Left cardiac atrium (tissue), 4 donors: ENCODE measurements at places on chromosomes 7 and 10.
A peak's percentile ranks its signal among the peaks of the same experiment; 100 is the strongest.

DNA sequence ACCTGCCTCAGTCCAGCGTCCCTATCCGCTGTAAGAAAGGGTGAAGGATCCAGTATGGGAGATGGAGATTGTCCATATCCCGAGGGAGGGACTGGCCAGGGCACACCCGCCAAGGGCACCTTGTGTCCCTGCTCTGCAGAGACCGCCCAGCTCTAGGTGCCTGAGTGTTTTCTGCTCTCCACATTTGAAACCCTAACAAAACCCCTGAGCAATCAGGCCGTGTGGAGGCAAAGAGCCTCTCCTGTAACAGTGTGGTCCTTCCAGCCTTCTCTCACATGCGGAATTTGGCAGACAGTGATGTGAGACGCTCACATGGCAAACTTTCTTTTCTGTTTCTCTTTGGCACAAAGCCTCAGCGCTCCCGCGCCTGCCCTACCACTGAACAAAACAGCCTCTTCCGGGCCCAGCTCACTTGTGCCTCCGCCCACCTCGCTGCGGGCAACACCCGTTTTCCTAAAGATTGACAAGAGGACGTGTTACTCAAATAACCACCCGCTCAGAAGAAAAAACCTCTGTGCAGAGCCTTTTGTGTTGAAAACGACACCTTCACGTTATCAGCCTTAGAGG lies 514.8 kb downstream of the DNAJB6 start:
- DNase-seq = peak; percentile 76

DNA sequence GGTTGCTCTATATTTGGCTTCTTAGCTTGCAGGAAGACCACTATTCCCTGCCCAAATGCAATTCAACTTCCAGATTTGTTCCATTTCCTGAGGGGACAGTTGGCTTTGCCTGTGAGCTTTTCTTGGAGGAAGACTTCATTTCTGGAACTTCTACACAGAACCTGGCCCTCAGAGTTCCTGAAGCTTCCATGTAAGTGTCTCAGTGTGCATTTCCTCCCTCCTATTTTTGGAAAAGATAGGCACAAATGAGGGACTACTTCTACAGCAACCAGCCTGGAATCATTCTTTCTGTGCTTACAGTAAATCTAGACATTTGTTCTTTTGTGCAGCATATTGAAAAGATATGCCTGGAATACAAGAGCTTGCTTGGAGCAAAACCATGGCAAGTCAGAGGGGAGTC lies 164.3 kb downstream of the CREB5 start:
- no peak for DNase-seq

DNA sequence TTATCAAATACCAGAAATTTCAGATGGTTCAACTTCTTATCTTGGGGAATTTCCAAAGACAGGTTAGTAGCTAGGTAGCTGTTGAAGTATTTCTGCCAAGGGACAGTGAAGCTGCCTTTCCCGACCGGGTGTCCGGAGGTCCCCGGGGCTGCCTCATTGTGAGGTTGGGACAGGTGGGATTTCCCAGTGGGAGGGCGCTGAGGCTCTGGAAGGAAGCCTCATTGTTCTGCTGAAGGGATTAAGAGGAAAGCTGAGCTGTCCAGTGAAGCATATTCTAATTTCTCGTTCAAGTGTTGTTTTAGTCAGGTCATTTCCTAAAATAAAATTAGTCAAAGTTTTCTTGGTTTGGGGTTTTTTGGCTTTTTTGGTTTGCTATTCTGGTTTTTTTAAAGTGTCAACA lies 244.2 kb downstream of the MGMT start:
- no peak for DNase-seq

GRCh38 chr10:30493609-30494530 lies 59.9 kb downstream of the MAP3K8 start:
- peak; percentile 51 for DNase-seq

GRCh38 chr7:148481971-148482626 lies 108.5 kb upstream of the C7orf33 start:
- no peak for DNase-seq

- no peak for DNase-seq
Measured at GRCh38 chr7:81260152-81260551, 341.3 kb upstream of the SEMA3C start.

DNA sequence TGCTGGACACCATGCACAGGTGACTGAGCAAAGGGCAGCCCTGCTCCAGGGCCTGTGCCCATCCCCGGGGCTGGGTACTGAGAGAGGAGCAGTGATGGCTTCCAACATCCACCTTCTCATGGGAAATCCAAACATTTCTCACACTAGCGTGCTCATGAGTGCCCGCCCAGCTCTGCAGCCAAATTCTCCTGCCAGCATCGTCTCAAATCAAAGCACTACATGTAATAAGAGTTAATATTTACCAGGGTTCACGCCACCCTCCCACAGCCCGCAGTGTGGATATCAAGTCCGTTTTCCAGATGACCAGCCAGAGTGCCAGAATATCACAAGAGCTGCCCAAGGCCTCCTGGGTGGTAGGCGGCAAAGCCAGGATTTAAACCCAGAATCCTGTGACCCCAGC lies 12.1 kb downstream of the IL15RA start:
- DNase-seq = no peak

GRCh38 chr7:96320442-96320841 lies 1.5 kb downstream of the SLC25A13 start:
- no peak for DNase-seq

GRCh38 chr7:151408839-151409666 lies 785 bp downstream of the WDR86 start:
- no peak for DNase-seq

GRCh38 chr7:81684514-81685269 lies 85.2 kb downstream of the HGF start:
- peak; percentile 94 for DNase-seq

- no peak for DNase-seq
Measured at GRCh38 chr10:34111179-34111578, 703.9 kb downstream of the PARD3 start.

DNA sequence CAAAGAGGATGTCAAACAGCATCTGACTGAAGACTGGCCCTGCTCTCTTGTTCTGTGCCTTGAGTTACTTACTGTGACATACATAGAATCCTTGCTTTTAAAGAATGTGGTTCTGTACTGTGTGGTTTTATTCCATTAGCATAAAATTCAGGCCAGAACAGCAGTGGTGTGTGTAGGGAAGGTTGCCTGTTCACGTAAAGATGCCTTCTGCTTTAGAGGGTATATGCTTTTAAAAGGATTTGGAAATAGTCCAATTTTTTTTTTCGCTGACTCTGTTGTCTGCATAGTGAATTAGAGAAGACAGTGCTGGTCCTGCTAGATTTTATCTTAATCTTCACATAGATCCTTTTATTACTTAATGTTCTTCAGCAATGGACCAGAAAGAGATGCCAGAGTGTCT lies 470.8 kb upstream of the SEMA3A start:
- no peak for DNase-seq

DNA sequence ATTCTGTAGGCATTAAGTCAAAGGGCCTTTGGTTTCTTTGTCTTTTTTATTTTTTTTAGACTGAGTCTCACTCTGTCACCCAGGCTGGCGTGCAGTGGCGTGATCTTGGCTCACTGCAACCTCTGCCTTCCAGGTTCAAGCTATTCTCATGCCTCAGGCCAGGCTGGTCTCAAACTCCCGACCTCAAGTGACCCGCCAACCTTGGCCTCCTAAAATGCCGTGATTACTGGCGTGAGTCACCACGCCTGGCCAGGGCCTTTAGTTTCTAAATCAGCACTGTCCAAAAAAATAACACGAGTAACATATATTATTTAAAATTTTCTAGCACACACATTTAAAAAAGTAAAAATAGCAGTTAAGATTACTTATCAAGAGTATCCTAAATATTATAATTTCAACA lies 11.1 kb upstream of the ACSL5 start:
- DNase-seq = peak; percentile 66

GRCh38 chr7:143405173-143406001 lies 3.3 kb downstream of the EPHA1 start:
- DNase-seq = peak; percentile 60

GRCh38 chr7:55024776-55025175 lies 6.0 kb downstream of the EGFR start:
- DNase-seq = no peak

DNA sequence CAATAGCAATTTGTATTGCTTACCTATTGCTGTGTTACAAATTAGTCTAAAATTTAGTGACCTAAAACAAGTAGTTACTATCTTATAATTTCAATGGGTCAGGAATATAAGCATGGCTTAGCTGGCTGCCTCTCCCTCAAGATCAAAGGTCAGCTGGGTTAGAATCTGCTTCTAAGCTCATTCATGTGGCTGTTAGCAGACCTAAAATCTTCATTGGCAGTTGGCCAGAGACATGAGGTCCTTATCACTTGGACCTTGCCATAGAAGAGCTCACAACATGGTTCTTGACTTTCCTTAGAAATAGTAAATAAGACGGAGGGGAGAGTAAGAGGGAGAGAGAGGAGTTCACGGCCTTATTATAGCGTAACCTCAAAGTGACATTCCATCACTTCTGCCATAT lies 468.0 kb downstream of the HTR7 start:
- no peak for DNase-seq

DNA sequence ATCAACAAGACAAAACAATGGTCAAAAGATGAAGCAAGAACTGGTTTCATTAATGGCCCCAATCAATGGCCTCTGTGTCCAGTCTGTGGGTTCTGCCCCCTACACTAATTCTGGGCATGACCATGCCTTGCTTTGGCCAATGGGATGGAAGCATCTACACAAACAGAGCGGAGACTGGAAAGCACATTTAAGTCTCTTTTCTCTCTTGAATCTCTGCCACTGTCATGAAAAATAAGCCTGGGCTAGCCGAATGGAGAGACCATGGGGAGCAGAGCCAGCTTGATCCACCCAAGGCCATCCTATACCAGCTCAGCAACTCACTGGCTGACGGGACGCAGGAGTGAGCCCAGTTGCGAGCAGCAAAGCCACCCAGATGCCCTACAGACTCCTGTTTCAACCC lies 30.9 kb downstream of the ANKRD16 start:
- DNase-seq = no peak

- DNase-seq = no peak
Measured at GRCh38 chr10:76945166-76945565, 692.4 kb downstream of the KCNMA1 start.

DNA sequence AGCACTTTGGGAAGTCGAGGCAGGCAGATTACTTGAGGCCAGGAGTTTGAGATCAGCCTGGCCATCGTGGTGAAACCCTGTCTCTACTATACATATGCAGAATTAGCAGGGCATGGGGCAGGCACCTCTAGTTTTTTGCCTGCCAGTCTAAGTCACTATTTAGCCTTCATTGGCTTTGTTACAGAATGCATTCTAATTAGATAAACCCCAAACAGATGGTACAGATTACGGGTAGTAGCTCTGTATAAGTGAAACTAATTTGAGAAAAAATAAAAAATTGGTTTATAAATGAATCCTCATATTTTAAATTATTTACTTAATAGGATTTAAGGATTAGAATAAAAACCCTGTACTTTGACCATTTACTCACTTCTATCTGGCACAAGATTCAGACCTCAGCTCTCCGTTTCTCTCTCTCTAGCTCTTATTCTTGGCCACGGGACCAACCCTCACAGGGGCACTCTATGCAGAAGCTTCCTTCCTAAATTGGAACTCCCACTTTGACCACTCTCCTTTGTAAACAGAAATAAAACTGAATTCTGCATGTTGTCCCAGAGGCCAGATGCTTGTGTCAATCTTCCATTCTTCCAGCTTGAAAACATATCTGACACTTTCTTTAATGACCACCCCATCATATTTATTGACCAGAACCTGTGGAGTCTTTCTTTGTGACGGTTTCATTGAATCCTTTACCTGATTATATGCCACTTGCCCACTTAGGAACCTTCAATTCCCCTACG lies 26.8 kb downstream of the BET1 start:
- DNase-seq = no peak

GRCh38 chr10:33600381-33600780 lies 265.9 kb upstream of the NRP1 start:
- no peak for DNase-seq

- no peak for DNase-seq
Measured at GRCh38 chr7:134420424-134421125, 38.3 kb downstream of the AKR1B1 start.

- peak; percentile 25 for DNase-seq
Measured at GRCh38 chr7:74051629-74052410, 23.8 kb downstream of the ELN start.

DNA sequence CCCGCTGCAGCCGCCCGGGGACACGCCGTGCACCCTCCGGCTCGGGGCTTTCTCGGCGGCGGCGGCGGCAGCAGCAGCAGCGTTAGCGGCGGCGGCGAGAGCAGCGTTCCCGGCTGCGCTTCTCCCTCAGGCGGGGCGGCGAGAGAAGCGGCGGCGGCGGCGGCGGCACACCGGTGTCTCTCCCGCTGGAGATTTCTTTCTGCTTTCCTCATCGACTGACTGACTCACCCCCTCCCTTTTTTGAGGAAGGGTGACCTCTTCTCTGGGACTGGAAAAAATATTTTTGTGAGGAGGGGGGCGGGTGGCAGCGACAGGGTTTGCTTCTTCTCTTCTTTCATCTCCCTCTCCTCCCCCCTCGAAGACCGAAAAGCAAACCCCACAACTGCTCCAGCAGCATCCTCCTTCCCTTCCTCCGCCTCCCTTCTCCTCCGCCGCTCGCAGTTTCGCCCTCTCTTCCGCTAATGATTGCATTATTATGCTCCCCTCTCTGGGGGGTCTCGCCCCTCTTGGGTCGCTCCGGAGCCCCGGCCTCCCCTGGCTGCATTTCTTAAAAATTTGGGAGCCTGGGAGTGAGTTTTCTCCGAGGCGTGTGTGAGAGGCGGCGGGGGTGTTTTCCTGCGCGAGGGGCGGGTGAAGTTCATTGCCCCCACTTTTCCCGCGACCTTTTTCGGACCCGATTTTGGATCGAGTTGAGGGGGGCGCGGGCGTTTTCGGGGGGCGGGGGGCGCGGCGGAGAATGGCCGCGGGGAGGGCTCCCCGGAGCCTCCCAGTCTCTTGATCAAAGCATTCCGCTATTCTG lies 411 bp downstream of the AUTS2 start:
- DNase-seq = no peak

DNA sequence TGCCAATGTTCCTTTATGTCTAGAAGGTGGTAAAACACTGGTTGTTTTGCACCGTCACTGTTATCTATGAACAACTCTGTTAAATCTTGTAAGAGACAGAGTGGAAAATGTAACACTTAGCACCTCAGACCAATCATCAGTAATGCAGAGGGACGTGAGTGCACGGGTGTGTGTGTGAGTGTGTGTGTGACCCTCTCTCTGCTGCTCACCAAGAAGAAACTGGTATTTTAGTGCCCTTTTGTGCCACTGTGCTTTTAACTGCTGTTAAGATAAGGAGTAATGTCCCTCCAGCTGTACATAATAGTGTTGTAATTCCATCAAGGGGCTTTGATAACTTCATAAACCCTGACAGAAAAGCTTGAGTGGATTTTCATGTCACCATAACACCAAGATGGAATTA lies 130.1 kb downstream of the CREB5 start:
- DNase-seq = no peak

DNA sequence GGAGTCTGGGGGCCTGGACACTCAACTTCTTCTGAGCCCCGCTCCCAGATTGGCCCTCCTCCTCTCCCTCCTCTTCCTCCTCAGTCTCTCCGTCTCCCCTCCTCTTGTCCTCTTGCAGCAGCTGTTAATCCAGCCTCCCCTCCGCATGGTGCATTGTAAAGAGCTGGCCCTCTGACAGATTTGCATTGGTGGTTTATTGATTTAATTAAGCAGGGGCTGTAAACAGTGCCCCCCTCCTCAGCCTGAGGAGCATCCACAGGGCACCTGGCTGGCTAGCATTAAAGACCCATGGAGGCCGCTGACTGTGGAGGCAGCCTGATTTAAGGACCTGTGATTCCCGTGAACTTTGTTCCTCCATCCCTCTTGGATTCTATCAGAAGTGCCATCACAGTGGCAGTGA lies 28.9 kb upstream of the PCBD1 start:
- no peak for DNase-seq

- no peak for DNase-seq
Measured at GRCh38 chr7:40726559-40726958, 591.8 kb downstream of the SUGCT start.
